GM12878 (cell line): ENCODE measurements at places on chromosomes 1 and 21. TPM values are rescaled to one million over a fixed set of nuclear protein-coding genes. Genes with fewer than 3 reads are reported as not detected.

OXCT2 gene
- 0.98 and 1.9 TPM in 2 replicates for total RNA-seq

RPS6KA1 gene
- total RNA-seq = 115 and 116 TPM in 2 replicates

SPRTN gene
- total RNA-seq = 11.9 and 12.1 TPM in 2 replicates

GJA8 gene
- total RNA-seq = not detected in 2 replicates

RGSL1 gene
- total RNA-seq = not detected in 2 replicates
